ENCODE measurements at places on chromosomes 4 and X.

DNA sequence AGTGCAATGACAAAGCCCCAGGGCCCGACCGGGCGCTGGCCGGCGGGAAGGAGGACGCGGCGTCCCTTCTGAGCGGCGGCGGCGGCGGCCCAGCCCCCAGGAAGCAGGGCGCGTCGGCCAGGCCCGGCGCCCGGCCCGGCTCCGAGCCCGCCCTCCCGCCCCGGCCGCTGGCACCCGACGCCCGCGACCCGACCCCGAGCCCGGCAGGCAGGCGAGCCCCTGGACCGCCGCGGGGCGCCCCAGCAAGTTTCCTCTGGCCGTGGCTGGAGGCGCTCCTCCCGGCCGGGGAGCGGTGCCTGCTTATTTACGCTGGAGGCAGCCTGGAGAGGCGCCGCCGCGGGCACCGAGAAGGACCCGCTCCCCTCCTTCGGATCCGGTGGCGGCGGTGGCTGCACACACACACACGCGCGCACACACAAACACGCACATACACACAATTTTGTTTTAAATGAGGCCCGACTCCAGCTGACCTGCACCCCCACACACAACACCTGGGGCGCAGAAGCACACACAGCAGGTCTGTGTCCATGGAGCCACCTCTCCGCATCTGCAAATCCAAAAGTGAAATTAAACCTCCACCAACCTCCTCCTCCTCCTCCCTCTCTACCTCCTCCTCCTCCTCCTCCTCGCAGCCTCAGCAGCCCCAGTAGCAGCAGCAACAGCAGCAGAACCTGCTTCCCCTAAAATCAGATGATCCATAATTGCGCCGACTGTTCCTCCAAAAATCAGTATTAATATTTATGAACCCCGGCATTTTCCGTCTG is 669 bp downstream of the IRF2 start:
- DNase-seq: peak; percentile 77

DNA sequence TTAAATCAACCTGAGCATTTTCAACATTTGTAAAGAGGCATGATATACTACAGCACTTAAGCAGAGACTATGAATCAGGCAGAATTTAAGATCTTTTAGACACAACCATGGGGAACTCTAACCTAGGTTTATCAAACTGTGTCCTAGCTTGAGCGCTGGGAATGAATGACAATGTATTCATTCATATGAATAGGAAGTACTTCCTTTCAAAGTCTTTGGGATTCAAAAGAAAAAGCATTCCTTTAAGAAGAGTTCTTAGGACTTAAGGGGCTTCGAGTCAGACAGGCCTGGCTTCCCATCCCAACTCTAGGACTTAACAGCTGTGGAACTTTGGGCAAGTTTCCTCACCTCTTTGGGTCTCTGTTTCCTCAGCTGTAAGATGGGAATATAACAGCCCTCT is 104.6 kb downstream of the ANAPC4 start:
- DNase-seq: no peak

DNA sequence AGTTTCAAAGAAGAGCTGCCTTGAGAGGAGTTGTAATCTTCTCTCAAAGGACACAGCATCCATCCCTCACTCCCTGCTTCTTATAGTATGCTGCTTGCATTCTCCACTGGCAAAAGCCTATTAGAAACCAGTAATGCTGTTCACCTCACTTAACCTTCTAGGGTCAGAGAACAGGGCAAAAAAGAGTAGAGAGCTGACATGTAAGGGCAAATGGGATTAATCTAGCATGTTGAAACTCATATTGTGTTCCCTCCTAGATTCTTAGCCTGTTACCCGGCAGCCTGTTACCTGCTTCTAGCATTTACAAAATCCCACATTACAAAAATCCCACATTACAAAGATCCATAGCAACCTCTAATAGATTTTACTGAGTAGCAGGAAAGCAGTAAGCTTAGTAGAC is 244.7 kb downstream of the SLC7A11 start:
- DNase-seq: no peak

- no peak for DNase-seq
Observed at GRCh38 chr4:174225349-174226049, 58.0 kb downstream of the FBXO8 start.

DNA sequence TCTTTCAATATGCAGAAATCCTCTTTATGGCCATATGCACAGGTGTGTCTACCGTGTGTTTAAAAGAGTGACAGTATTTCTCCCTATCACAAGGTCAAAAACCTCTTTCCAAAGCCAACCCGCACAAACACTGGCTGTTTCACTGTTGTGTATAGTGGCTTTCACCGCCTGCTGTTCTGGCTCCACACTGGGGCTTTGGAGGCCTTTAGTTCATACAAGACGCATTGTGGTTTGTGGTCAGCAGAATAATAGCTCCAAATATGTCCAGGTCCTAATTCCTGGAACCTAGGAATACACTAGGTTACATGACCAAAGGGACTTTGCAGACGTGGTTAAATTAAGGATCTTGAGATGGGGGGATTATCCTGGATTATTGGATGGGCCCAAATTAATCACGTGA is 40.7 kb upstream of the FAM9A start:
- DNase-seq: no peak
